ENCODE measurements at places on chromosomes 4 and X. TPM values are rescaled to one million over a fixed set of nuclear protein-coding genes. Genes with fewer than 3 reads are reported as not detected.

- no peak for DNase-seq
Observed at GRCh38 chr4:11724731-11725130, 296.0 kb upstream of the HS3ST1 start.

- no peak for DNase-seq
Observed at GRCh38 chr4:15883610-15884243, 54.8 kb downstream of the FGFBP1 start.

- DNase-seq: no peak
Observed at GRCh38 chr4:35539404-35540055, 704.8 kb downstream of the ARAP2 start.

GRCh38 chr4:7546809-7547367 lies 112.2 kb upstream of the PSAPL1 start:
- no peak for DNase-seq

- no peak for DNase-seq
Observed at GRCh38 chr4:183636503-183636902, 22.5 kb downstream of the RWDD4 start.

DNA sequence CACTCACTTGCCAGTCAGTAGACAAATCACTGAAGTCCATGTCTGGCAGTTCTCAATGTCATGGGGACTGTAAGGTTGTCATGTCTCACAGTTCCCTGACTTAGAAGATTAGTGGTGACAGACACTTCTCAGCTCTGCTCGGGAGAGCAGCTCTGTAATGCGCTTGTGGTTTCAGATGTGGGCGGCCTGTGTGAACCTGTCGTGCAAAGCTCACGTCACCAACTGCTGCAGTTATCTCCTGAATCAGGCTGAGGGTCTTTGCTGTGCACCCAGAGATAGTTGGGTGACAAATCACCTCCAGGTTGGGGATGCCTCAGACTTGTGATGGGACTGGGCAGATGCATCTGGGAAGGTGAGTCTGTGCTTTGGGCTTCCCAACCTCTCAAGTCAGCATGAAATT lies at the start of gene IL9R:
Gene IL9R (plus strand): TSS at position 261 of the 400 bp plus-strand sequence. CDS start 64 bp downstream, at position 325.
- DNase-seq: no peak

GRCh38 chr4:70681704-70682103 lies 6.6 kb upstream of the UTP3 start:
- DNase-seq: no peak

- no peak for DNase-seq
Observed at GRCh38 chr4:28427306-28428085, 1566.9 kb downstream of the STIM2 start.

DNA sequence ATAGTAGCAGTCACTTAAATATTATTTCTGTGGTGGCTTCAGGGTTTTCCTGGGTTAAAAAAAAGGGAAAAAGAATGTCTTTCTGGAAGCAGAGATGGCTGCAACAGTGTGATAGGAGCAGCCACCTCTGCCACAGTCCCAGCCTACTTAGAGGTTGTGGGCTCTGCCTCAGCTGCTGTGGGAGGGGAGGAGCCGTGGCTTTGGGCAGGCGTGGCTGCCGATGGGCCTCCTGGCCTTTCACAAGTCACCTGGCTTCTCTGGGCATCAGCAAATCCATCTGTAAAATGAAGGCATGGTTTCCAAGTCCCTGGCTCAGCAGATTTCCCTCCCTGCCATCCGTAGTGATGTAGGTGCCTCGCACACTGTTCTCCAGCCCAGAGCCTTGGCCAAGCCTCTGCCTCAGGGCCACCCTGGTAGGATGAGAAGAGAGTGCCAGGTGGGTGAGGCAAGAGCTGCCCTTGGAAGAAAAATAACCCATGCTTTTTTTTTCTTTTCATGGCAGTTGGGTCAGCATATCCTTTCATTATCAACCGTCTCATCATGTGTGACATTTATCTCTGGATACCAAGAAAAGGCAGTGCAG lies 66.1 kb downstream of the PTTG2 start:
- no peak for DNase-seq

DNA sequence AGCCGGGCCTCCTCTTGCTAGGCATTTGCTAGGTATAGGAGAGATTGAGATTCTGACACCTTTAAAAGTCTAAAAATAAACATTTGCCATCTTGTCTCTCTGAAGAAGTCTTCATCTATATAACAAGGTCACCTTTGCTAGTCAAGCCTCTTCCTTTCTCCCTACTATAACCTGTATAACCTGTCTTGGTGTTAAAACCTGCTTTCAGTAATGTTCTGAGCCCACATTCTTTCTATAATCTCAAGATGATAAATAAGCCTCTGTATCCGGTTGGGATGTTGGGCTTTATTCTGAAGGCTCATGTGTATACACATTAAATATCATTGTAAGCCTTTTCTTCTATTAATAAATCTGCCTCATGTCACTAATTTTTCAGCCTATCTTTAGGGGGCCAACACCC lies 10.2 kb downstream of the ASIC5 start:
- DNase-seq: no peak

DNA sequence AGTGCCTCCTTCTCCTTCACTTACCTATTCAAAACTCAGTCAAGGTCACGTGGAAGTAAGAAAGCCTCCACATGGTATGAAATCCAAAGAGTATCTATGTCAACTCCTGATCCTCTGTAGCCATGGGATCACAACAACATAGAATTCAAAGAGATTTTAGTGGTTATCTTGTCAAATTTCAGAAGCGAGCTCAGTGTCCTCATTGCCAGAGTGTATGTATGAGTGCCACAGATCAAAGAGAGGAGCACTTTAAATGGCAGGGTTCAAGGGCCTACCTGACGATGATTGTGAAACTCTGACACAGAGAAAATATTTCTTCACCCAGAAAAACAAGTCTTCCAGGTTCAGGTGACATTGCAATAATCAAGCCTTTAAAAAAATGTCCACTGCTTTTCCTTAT lies 1.2 kb upstream of the ACE2 start:
- DNase-seq: no peak

- no peak for DNase-seq
Observed at GRCh38 chrX:5176766-5177165, 1051.9 kb downstream of the NLGN4X start.

GRCh38 chrX:110224926-110225617 lies 92.8 kb downstream of the AMMECR1 start:
- no peak for DNase-seq

DNA sequence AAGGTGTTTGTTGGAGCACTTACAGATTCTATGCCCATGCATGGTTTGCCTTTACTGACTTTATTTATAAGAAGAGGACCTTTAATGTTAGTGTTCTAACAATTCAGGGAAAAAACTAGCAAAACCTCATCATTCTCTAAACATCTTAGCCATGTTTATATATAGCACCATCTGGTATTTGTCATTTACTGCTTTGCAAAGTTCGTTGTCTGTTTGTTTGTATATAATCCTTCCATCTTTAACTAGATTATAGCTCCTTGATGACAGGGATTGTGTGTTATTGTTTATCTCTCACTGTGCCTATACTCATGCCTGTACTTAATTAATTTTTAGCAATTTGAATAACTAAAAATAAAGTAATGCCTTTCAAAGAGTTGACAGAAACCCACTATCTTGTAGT lies 170.6 kb upstream of the PACRGL start:
- no peak for DNase-seq

- DNase-seq: no peak
Observed at GRCh38 chr4:128924951-128925350, 115.5 kb downstream of the JADE1 start.

DNA sequence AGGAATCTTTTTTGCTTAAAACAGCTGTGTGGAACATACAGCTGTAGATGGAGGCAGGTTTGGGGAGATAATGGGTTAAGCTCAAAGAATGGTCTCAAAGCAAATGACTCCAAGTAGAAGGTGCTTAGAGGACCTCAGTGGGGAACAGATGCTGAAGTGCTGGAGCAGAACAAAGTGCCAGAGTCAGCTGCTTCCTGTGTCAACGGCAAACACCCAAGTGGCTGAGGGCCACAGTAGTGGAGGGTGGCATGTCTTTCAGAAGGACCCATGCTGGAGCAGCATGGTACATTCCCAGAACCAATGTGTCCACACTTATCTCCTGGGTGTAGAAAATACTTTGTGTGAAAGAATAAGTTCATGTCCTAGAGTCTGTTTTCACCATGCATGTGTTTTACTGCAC lies 197.5 kb downstream of the CCNG2 start:
- no peak for DNase-seq

DNA sequence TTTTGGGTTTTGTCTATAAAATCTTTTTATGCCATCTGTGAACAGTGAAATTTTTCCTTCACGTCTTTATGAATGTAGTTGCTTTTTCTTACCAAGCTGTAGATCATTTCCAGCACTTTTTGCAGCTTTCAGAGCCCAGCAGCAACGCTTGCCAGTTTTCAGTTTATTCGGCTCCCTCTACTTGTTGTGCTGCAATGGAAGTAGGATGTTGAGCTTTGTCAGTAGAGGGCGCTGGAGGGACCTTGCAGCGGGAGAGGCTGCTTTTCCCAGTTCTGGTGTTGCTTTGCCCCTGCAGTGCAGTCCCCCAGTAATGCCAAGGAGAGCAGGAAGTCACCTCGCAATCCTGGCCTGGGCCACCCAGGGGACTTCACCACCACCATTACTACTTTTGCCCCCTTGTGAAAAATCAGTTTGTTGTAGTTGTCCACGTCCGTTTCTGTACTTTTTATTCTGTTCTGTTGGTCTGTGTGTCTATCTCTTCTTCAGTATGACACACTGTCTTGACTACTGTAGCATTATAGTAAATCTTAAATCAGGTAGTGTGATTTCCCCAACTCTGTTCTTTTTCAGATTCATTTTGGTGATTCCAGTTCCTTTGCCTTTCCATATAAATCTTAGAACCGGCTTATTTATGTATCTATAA lies 21.8 kb downstream of the CMC4 start:
- no peak for DNase-seq

DNA sequence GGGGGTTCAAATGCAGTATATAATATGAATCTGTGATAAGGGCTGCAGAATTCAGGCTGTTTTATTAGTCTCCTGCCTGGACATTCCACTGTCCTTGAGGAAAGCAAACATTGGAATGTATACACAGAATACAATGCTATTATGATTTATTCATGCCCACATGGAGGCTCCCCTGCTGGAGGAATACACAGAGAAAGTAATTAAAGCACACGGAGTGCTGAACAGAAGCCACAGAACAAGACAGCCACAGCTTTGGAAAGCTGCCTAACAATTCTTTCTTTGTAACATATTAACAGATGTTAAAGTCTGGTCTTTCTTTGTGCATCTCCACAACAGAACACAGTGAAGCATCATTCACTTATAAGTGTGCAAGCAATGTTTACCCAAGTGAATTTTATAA lies 155.8 kb downstream of the ARAP2 start:
- DNase-seq: no peak

- no peak for DNase-seq
Observed at GRCh38 chr4:175511861-175512260, 300.2 kb downstream of the GPM6A start.

DNA sequence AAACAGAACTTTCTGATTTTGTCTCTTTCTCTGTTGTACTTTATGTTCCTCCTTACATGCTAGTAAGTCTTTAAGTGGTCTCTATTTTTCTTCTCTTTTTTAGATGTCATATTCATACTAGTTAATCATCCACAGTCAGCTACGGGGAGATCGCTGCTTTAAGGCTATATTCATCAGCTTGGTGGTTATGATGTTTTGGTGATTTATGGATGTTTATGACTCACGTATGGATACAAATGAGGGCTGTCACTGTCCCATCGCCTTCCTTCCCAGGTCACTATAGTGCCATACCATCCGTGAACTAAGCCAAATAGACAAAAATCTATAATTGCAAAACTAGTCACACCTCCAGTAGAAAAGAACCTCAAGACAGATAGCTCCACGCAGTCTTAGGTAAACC lies 296.8 kb upstream of the AADAT start:
- DNase-seq: no peak

DNA sequence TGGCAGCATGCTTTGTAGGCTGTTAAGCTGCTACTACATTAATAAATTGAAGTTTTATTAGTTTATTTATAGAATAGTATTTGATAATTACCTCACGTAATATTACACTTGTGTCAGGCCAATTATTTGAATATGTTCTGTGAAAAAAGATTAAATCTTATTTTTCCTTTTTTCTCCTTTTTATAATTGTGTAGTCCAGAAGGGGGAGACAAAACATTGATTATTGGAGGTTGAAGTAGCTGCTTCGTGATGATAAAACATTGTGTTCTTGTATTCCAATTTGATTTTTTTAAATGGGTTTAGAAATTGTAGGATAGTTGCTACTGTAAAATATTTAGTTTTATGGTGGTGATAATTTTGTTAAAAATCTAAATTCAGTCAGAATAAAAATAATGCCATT lies 85.7 kb downstream of the DIAPH2 start:
- DNase-seq: no peak

- DNase-seq: no peak
Observed at GRCh38 chr4:46889410-46889809, 19.6 kb downstream of the COX7B2 start.

GRCh38 chr4:123824524-123824923 lies 427.9 kb downstream of the SPRY1 start:
- DNase-seq: no peak

GRCh38 chr4:47383829-47384427 lies 79.6 kb downstream of the COMMD8 start:
- no peak for DNase-seq

GRCh38 chrX:122817321-122817955 lies 366.6 kb upstream of the GRIA3 start:
- no peak for DNase-seq

DNA sequence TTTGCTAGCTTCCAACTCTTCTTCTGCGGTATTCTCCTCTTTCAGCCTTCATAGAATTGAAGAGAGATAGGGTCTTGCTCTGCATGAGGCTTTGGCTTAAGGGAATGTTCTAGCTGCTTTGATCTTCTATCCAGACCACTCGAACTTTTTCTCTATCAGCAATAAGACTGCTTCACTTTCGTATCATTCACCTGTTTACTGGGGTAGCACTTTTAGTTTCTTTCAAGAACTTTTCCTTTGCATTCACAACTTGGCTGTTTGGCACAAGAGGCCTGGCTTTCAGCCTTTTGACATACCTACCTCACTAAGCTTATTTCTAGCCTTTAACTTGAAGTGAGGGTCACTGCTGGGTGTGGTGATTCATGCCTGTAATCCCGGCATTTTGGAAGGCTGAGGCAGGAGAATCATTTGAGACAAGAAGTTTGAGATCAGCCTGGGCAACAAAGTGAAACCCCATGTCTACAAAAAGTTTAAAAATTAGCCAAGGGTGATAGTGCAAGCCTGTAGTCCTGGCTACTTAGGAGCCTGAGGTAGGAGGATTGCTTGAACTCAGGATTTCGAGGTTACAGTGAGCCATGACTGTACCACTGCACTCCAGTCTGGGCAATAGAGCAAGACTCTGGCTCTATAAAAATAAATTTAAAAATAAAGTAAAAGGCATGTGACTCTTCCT lies 47.1 kb upstream of the HPGDS start:
- DNase-seq: no peak

The YTHDC1 gene
- 57.1 TPM for total RNA-seq

The JADE3 gene
- total RNA-seq: 9.5 TPM

The PRR32 gene
- not detected for total RNA-seq

The TMEM271 gene
- total RNA-seq: not detected

The ANK2 gene
- total RNA-seq: 350 TPM

The STATH gene
- total RNA-seq: not detected

The POU4F2 gene
- total RNA-seq: not detected

The TMPRSS11D gene
- not detected for total RNA-seq

The IL21 gene
- total RNA-seq: not detected
